Esophagus mucosa (tissue), 1 donor: ENCODE measurements at places on chromosomes 1 and 21. TPM values are rescaled to one million over a fixed set of nuclear protein-coding genes. Genes with fewer than 3 reads are reported as not detected.

Gene KCNK2
- 0.08 TPM for total RNA-seq

Gene KRTAP19-1
- total RNA-seq, result not detected

Gene CD1D
- total RNA-seq, result 0.44 TPM

Gene C1orf74
- total RNA-seq, result 6.3 TPM

Gene TSPAN1
- total RNA-seq, result 4.7 TPM

Gene CYP4A11
- not detected for total RNA-seq

Gene NDUFS2
- 56.4 TPM for total RNA-seq

Gene RBM11
- 2.1 TPM for total RNA-seq

Gene SYTL1
- total RNA-seq, result 113 TPM

Gene KIF14
- total RNA-seq, result 3.1 TPM

Gene RAB4A
- 58.5 TPM for total RNA-seq

Gene NBPF3
- total RNA-seq, result 6.7 TPM

Gene ARHGEF11
- total RNA-seq, result 13.2 TPM

Gene SLC26A9
- total RNA-seq, result 2.3 TPM

Gene FAAP20
- 36.5 TPM for total RNA-seq

Gene CASQ2
- 0.92 TPM for total RNA-seq

Gene KCNJ15
- total RNA-seq, result 15.5 TPM

Gene XKR8
- 3.5 TPM for total RNA-seq

Gene C1orf94
- not detected for total RNA-seq

Gene ANKRD65
- 11.9 TPM for total RNA-seq

Gene OLIG2
- total RNA-seq, result not detected

Gene PPFIA4
- total RNA-seq, result 1.0 TPM

Gene SLC6A17
- 0.28 TPM for total RNA-seq

Gene AK5
- not detected for total RNA-seq

Gene TMEM82
- not detected for total RNA-seq

Gene AKNAD1
- total RNA-seq, result 1.00 TPM

Gene FGGY
- total RNA-seq, result 10.4 TPM

Gene CFHR4
- not detected for total RNA-seq

Gene SPAG17
- 18.8 TPM for total RNA-seq

Gene MEX3A
- 1.7 TPM for total RNA-seq

Gene SSX2IP
- total RNA-seq, result 11.6 TPM

Gene LRRC7
- total RNA-seq, result 0.08 TPM

Gene FHAD1
- total RNA-seq, result 0.32 TPM

Gene LCE1D
- not detected for total RNA-seq

Gene BTBD19
- 2.4 TPM for total RNA-seq

Gene DDR2
- 2.9 TPM for total RNA-seq

Gene CRP
- not detected for total RNA-seq

Gene S100A9
- total RNA-seq, result 34,355 TPM
